Thymus (tissue), 14 donors: ENCODE measurements at places on chromosomes 4 and X. TPM values are rescaled to one million over a fixed set of nuclear protein-coding genes. Genes with fewer than 3 reads are reported as not detected.

CXCL10 gene
- 50.4 TPM for total RNA-seq

XPNPEP2 gene
- 0.90 TPM for total RNA-seq

HTATSF1 gene
- total RNA-seq: 48.7 TPM

C1QTNF7 gene
- total RNA-seq: 0.61 TPM

TRPC5OS gene
- 0.09 TPM for total RNA-seq

DRD5 gene
- total RNA-seq: 0.09 TPM

GPR50 gene
- not detected for total RNA-seq

IL3RA gene
- 4.9 TPM for total RNA-seq

HPGD gene
- total RNA-seq: 51.6 TPM

SERPINA7 gene
- total RNA-seq: 0.05 TPM

CT45A5 gene
- not detected for total RNA-seq

SSX2 gene
- not detected for total RNA-seq

ITIH6 gene
- not detected for total RNA-seq

DACH2 gene
- total RNA-seq: 0.05 TPM

TCEAL9 gene
- total RNA-seq: 33.2 TPM

CXorf38 gene
- total RNA-seq: 14.9 TPM

CTAG2 gene
- not detected for total RNA-seq

CCDC120 gene
- 0.71 TPM for total RNA-seq

EFHC2 gene
- 0.80 TPM for total RNA-seq

NWD2 gene
- total RNA-seq: under 0.01 TPM

YIPF6 gene
- 13.4 TPM for total RNA-seq

GUCY1A1 gene
- total RNA-seq: 16.6 TPM

TBC1D8B gene
- total RNA-seq: 1.5 TPM

NXF2B gene
- total RNA-seq: not detected

CXorf51A gene
- total RNA-seq: not detected

CYSLTR1 gene
- total RNA-seq: 5.7 TPM

AIMP1 gene
- 39.3 TPM for total RNA-seq

MAGEC3 gene
- not detected for total RNA-seq

TRO gene
- 17.3 TPM for total RNA-seq

NCAPG gene
- 60.5 TPM for total RNA-seq

LIMCH1 gene
- 13.8 TPM for total RNA-seq

FAM47A gene
- total RNA-seq: not detected

SNX25 gene
- 8.5 TPM for total RNA-seq

NALF2 gene
- total RNA-seq: under 0.01 TPM
